ENCODE measurements at places on chromosomes 5 and 9.
A peak's percentile ranks its signal among the peaks of the same experiment; 100 is the strongest.

- ATAC-seq: no peak
Observed at GRCh38 chr9:81314490-81314889, 374.9 kb downstream of the TLE1 start.

DNA sequence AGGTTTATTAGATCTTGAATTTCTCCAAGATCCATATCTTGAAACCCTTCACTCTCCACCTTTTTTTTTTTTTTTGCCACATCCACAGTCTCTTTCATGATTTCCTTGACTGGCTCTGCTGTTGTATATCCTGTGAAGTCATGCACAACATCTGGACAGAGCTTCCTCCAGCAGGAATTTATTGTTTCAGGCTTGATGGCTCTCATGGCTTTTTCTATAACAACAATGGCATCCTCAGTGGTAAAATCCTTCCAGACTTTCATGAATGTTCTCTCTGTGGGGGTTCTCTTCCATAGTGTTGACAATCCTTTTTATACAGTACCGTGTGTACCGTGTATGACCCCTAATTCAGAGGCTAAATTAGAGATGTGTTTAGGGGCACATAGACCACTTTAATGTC, 24.0 kb downstream of the RANBP17 start:
- ATAC-seq: no peak

DNA sequence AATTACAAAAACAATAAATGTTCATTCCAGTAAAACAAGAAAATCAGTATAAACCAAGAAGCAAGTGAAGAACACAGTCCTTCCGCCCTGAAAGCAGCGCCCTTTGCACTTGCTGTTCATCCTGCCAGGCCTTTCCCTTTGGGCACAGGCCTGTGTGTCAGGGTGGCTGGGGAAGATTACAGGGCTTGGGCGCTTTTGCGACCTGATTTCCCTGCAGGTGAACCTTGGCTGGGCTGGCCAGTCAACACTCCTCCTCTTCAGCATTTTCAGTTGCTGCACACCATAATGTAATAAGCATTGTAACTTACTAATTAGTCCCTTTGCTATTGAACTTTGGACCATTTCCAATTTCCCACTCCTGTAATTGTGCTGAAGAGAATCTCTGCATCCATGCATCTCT, 38.6 kb upstream of the TDRD7 start:
- no peak for ATAC-seq

GRCh38 chr5:61399679-61400078, 67.6 kb downstream of the ZSWIM6 start:
- ATAC-seq: no peak

GRCh38 chr5:128212191-128212806, 128.7 kb downstream of the SLC12A2 start:
- ATAC-seq: no peak

DNA sequence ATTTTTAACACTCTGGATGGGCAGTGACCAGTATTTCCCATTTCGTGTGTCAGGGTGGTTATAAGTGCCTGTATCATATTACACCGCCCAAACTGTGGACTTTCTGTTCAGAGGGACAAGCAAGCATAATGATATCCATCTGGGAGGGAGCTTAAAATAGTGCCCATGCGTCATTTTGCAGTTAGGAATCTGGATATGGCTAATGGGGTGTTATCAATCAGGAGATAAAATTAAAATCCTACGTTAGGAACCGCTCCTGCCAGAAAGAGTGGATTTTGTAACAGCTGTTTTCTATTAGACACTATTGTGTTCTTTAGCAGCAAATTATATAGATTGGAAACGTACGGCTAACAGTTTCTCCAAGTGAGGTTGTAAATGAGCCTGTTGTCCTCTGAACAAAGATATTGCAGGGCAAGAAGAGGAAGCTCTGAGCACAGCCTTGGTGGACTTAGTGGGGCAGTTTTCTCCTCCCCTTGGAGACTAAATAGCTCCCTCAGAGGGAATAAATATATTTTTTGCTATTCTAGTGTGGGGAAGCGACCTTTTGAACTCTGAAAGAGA, 160.4 kb downstream of the SPATA31D1 start:
- peak; percentile 84 for ATAC-seq

GRCh38 chr5:179427032-179427675, 81.9 kb upstream of the ADAMTS2 start:
- no peak for ATAC-seq

DNA sequence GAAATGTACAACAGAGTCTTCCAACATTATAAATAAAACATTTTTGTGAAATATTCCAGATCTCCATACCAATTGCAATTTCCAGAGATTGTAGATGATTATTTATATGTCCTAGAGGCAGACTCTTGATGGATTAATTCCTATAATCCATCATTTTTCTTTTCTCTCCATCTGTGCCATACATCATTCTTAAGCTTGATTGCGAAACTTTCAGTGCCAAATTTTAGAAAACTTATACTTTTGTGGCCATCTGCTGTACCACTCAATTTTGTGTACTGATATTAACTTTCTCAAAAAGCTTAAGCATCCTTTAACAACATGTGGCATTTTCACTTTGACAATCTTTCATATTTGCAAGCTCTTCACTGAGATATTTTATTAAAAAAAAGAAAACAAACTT, 446.9 kb downstream of the SEMA5A start:
- ATAC-seq: no peak

- no peak for ATAC-seq
Observed at GRCh38 chr5:159041444-159042198, 58.1 kb downstream of the EBF1 start.

DNA sequence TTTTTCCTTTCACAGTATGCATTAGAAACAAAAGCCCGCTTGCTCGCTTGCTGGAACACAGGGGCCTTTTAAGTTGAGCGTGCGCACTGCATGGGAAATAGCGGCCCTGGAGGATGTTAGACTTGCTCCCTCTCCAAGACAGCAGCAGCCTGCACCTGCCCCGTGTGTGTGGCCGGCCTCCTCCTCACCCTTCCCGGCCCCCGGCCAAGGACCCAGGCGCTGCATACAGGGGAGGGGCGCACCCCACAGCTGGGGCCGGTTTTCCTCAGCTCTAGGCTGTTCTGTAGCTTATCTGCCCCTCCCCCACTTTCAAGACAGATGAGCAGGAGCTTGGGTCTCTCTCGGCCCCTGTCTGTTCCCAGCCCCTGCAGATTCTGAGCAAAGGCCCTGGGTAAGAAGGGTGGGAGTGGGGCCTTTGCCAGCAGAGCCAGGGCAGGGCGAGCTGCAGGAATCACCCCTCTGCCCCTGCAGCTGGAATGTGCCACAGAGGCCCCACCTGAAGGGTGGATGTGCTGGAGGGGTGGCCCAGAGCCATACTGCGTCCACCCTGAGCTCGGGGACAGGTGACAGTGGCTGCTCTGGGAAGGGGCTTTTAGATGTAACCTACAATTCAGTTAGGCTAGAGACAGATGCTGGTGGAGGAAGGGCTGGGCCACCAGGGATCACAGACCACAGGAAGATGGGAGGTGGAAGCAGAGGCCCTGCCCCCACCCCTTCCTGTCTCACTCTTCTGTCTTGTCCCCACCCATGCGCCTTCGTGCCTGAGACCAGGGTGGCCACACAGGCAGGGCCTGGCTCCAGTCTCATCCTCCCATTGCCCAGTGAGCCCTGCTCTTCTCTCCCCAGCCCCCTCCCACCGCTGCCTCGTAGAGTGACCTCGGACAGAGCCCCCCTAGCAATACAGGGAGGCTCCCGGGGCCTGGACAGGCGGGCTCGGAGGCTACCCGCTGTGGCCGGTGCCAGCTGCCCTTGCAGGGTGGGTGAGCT, 132.4 kb downstream of the DAB2IP start:
- no peak for ATAC-seq

DNA sequence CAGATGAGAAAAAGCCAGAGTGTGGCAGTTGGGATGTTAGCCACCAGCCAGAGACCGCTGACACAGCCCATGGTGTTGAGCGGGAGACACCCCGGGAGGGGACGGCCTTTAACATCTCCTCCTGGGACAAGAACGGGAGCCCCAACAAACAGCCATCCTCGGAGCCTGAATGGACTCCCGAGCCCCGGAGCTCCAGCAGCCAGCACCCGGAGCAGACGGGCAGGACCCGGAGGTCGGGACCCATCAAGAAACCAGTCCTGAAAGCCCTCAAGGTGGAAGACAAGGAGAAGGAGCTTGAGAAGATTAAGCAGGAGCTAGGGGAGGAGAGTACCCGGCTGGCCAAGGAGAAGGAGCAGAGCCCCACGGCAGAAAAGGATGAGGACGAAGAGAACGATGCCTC, 28.0 kb upstream of the POMT1 start:
- ATAC-seq: no peak

DNA sequence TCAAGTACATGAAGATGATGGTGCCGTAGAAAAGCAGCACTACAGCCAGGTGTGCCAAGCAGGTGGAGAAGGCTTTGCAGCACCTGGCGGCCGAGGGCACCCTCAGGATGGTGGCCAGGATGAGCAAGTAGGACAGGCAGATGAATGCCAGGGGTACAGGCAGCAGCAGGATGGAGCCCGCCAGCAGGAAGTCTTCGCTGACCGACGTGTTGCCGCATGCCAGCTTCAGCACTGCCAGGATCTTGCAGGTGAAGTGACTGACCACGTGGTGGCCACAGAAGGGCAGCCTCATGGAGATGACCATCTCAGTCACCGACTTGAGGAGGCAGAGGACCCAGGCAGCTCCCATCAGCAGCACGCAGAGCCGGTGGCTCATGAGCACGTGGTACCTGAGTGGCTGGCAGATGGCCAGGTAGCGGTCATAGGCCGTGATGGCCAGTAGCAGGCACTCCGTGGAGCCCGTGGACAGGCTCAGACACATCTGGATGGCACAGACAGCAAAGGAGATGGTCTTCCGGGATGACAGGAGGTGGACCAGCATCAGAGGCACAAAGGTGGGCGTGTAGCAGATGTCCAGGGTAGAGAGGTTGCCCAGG, 482 bp downstream of the OR13J1 start:
- ATAC-seq: no peak

DNA sequence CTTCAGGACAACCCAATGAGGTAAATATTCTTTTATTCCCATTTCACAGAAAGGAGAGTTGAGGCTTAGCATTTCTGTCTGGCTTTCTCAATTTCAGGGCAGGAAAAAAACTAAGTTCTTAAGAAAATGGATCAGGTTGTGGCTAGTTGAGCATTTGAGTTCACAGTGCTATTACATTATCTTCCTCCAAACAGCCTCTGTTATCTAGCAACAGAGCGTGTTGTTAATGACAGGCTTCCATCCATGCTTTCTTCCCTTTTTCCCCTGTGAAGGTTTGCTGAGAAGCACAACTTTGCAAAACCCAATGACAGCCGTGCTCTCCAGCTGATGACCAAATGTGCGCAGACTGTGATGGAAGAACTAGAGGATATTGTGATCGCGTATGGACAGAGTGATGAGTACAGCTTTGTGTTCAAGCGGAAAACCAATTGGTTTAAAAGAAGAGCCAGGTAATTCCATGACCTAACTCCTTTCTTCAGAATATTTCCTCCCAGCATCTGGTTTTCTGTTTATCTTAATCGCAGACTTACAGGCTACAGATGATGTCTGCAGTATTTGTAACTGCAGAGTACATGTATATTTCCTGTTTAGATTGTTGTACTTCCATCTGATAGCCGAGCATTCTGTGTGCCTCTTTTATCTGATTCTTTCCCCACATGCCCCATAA, 1.5 kb downstream of the THG1L start:
- no peak for ATAC-seq

DNA sequence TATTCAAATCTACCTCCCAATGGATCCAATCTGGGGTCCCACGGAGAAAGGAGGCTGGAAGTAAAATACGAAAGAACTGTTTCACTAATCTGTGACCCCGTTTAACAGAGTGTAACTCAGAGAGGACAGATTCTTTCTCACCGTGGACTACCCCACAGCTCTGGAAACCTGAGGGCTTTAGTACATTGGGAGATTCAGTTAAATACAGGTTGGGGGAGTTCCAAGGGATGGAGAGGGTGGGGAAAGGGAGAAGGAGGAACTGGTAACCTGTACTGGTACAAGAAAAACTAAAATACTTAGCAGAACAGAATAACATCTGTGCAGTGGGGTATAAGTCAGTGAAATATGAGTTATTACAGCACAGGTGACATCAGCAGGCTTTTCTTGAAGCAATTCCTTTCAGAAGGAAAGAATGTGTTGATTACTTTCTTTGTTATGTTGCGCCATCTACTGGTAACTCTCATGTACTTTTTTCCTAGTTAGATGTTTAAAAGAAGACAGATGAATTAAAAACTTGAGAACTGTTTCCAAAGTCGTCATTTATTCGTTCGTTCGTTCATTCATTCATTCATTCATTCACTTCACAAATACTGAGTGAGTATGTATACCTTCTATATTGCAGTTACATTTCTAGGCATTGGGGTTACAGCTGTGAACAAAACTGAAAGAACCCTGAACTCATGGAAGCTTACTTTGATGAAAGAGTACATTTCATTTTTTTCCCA, 30.0 kb upstream of the STOM start:
- ATAC-seq: peak; percentile 84

GRCh38 chr9:77554586-77555105, 93.5 kb downstream of the GNA14 start:
- ATAC-seq: no peak

- no peak for ATAC-seq
Observed at GRCh38 chr5:72130351-72130761, 23.1 kb downstream of the MAP1B start.

- ATAC-seq: peak; percentile 99
Observed at GRCh38 chr9:36008774-36009300, 27.9 kb upstream of the RECK start.

- ATAC-seq: no peak
Observed at GRCh38 chr9:80928697-80929096, 760.6 kb downstream of the TLE1 start.

- ATAC-seq: no peak
Observed at GRCh38 chr5:105952875-105953274, 1717.9 kb downstream of the EFNA5 start.

DNA sequence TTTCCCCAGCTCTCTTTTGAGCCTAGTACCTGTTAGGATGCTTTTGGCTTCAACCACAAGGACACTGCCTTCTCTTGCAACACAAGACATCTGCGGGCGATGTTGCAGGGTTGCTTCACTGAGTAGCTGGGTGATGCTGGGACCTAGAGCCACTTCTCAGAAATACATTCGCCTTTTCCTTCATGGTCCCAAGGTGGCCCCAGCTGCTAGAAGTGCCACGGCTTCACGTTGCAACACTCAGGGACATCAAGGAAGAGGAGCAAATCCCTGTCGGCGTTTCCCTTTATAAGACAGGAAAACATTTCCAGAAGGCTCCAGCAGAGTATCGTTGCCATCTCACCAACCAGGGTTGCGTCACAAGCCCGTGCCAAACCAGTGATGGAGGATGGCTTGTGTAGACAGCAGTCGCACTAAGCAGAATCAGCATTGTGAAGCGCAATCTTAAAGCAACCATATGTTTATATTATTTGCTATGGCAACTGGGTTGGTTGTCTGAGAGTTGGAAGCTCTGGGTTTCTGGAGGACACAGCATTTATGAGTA, 62.7 kb downstream of the ANKRD33B start:
- ATAC-seq: no peak

DNA sequence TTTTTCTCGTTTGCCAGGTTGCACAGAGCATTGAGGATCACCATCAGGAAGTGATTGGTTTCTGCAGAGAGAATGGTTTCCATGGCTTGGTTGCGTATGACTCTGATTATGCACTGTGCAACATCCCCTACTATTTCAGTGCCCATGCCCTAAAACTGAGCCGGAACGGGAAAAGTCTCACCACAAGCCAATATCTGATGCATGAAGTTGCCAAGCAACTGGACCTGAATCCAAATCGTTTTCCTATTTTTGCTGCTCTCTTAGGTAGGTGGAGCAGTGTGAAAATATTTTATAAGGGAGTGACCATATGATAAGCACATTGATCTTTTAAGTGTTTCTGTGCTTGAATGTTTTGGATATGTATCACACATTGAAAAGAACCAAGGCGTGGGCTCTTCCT, 17.7 kb upstream of the FAM120AOS start:
- ATAC-seq: no peak
